Activated CD8-positive, alpha-beta memory T cell treated with anti-CD3 and anti-CD28 coated beads for 36 hours (primary cell): ENCODE measurements at places on chromosomes 7 and 10. TPM values are rescaled to one million over a fixed set of nuclear protein-coding genes. Genes with fewer than 3 reads are reported as not detected.

The NKX2-3 gene
- not detected for total RNA-seq

The CPXM2 gene
- total RNA-seq = not detected

The SPDYE8 gene
- total RNA-seq = not detected

The INPP5F gene
- 23.1 TPM for total RNA-seq

The STOX1 gene
- total RNA-seq = 0.34 TPM

The FEZF1 gene
- total RNA-seq = not detected

The IPMK gene
- total RNA-seq = 10.6 TPM

The NUTM2A gene
- total RNA-seq = 0.67 TPM

The ENO4 gene
- not detected for total RNA-seq

The NPC1L1 gene
- not detected for total RNA-seq

The FAM25A gene
- not detected for total RNA-seq

The SORCS3 gene
- total RNA-seq = not detected

The SPDYE6 gene
- not detected for total RNA-seq

The TACC2 gene
- total RNA-seq = not detected

The RARRES2 gene
- total RNA-seq = not detected

The TMEM254 gene
- total RNA-seq = 14.4 TPM

The EEPD1 gene
- total RNA-seq = 0.48 TPM

The ANKMY2 gene
- 11.0 TPM for total RNA-seq

The CYP2C8 gene
- 0.21 TPM for total RNA-seq

The LIPJ gene
- not detected for total RNA-seq

The STEAP4 gene
- total RNA-seq = not detected

The CRPPA gene
- total RNA-seq = 1.5 TPM

The CYP3A7 gene
- not detected for total RNA-seq

The SH2D4B gene
- total RNA-seq = 0.11 TPM

The PDE1C gene
- total RNA-seq = not detected

The DGKB gene
- total RNA-seq = not detected

The CDH23 gene
- total RNA-seq = 0.55 TPM

The ZNF273 gene
- total RNA-seq = 8.2 TPM

The HOXA2 gene
- not detected for total RNA-seq

The UNCX gene
- total RNA-seq = not detected

The TMEM196 gene
- total RNA-seq = not detected

The FAM25C gene
- total RNA-seq = not detected

The DLX6 gene
- not detected for total RNA-seq

The PCLO gene
- not detected for total RNA-seq

The GPR26 gene
- total RNA-seq = not detected

The SORBS1 gene
- total RNA-seq = 0.96 TPM

The SKIDA1 gene
- 0.08 TPM for total RNA-seq

The OPN4 gene
- not detected for total RNA-seq

The TRIM56 gene
- total RNA-seq = 28.5 TPM

The MMRN2 gene
- not detected for total RNA-seq

The WDR11 gene
- 31.9 TPM for total RNA-seq

The NYAP1 gene
- total RNA-seq = 0.15 TPM

The PALD1 gene
- 0.55 TPM for total RNA-seq

The ZPBP gene
- total RNA-seq = not detected

The CAMK2B gene
- total RNA-seq = 0.17 TPM

The ALOX5 gene
- 0.25 TPM for total RNA-seq

The CYP3A4 gene
- not detected for total RNA-seq
